CD4-positive, alpha-beta T cell treated with Interleukin-15 for 4 hours (primary cell): ENCODE measurements at places on chromosomes 2 and 18.

- no peak for DNase-seq
Measured at GRCh38 chr2:120890566-120891360, 155.1 kb downstream of the GLI2 start.

- DNase-seq = no peak
Measured at GRCh38 chr2:20542746-20543468, 96.0 kb downstream of the RHOB start.

- no peak for DNase-seq
Measured at GRCh38 chr2:201433394-201433995, 17.8 kb downstream of the TRAK2 start.

GRCh38 chr2:85710687-85711577 is 16.8 kb downstream of the GNLY start:
- DNase-seq = no peak

GRCh38 chr2:188573453-188573852 is 281.8 kb downstream of the GULP1 start:
- DNase-seq = no peak

GRCh38 chr2:177169810-177170514 is 42.6 kb upstream of the HNRNPA3 start:
- DNase-seq = no peak

DNA sequence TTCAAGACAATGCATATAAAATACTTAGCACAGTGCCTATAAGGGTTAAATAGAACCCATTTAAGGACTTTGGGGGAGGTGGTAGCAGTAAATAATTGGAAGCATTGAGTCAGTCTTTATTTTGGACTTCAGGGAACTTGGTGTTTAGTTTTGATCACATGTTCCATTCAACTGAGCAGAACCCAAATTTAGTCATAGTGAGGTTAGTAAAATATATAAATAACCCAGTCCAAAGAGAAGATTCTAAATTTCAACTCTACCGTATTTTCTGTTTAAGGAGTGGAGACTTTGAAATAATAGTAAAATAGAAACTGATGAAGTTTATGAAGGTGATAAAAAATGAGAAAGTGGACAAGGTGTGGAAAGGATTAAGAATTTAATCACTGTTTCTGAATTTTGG is 19.7 kb downstream of the TWSG1 start:
- no peak for DNase-seq

GRCh38 chr18:68219274-68219673 is 495.6 kb downstream of the TMX3 start:
- DNase-seq = no peak

- no peak for DNase-seq
Measured at GRCh38 chr2:43340066-43340465, 113.7 kb upstream of the ZFP36L2 start.

GRCh38 chr2:86274265-86274917 is 63.0 kb downstream of the REEP1 start:
- DNase-seq = no peak

GRCh38 chr2:222730366-222730999 is 59.0 kb downstream of the MOGAT1 start:
- DNase-seq = no peak

- DNase-seq = no peak
Measured at GRCh38 chr2:169184074-169184473, 114.7 kb downstream of the DHRS9 start.

DNA sequence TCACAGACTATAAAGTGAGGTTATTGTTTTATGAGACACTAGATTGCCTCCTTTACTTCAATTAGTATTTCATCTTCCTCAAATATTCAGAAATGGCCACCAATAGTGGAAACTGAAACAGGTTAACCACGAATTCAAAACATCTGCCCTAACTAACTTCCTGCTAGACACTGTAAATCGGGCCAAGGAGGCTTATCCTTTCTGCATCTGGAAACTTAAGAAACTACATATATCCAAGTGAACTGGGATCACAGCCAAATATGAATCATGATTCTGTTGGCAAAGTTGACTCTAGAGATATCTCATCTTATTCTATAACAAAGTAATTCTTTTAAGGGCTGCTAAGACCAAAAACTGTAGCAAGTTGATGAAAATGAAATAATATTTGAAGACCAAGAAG is 136.6 kb upstream of the ZC3H15 start:
- DNase-seq = no peak

GRCh38 chr2:71578767-71579342 is 125.5 kb downstream of the DYSF start:
- DNase-seq = no peak

- DNase-seq = no peak
Measured at GRCh38 chr2:16168506-16169264, 228.3 kb downstream of the MYCN start.

DNA sequence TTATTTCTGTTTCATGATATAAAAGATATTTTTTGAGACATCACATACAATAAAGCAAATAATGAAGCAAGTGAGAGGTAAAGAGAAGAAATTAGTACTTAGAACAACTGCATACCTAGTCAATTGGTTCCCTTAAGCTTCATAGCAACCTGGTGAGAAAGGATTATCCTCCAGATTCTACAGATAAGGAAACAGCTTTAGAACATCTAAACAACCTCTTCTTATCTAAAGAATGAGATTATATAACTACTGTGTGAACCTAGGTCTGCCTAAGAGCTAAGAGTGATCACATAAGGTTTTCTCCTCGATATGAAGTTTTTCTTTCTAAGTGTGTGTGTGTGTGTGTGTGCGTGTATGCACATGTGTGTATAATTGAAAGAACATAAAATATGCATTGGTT is 265.1 kb downstream of the NOL4 start:
- no peak for DNase-seq

- DNase-seq = no peak
Measured at GRCh38 chr2:161104054-161104553, 56.1 kb upstream of the TANK start.

- no peak for DNase-seq
Measured at GRCh38 chr2:27407798-27408491, 1.4 kb downstream of the PPM1G start.

DNA sequence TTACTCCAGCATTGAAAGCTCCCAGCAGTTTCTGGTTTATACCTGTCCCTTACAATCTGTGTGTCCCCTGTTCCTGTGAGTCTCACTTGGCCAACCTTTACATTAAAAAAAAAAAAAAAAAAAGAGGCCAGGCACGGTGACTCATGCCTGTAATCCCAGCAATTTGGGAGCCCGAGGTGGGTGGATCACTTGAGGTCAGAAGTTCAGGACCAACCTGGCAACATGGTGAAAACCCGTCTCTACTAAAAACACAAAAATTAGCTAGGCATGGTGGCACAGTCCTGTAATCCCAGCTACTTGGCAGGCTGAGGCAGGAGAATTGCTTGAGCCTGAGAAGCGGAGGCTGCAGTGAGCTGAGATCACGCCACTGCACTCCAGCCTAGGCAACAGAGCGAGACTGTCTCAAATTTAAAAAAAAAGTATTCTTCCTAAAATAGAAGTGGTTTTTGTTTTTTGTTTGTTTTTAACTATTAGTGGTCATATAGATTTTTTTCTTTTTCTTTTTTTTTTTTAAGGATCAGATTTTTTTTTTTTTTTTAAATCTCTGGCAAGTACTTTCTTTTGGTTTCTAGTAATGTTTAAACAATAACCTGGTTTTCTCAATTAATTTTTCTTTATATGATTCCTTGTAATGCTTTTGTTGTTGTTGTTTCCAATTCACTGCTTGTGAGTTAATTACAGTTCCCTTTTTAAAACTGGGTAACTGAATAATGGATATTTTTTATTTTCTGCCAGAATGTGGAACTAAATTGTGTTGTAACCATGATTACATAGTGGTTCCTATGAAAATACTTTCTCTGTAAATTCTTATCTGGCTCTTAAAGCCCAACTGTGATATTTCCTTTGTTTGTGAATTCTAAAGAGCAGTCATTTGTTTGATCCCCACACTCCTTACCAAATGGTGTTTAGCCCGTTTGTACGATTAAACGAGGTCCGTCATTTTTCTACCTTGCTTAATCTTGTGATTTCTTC is 116.8 kb downstream of the CTAGE1 start:
- DNase-seq = no peak

- DNase-seq = no peak
Measured at GRCh38 chr2:171178993-171179392, 18.3 kb upstream of the TLK1 start.

DNA sequence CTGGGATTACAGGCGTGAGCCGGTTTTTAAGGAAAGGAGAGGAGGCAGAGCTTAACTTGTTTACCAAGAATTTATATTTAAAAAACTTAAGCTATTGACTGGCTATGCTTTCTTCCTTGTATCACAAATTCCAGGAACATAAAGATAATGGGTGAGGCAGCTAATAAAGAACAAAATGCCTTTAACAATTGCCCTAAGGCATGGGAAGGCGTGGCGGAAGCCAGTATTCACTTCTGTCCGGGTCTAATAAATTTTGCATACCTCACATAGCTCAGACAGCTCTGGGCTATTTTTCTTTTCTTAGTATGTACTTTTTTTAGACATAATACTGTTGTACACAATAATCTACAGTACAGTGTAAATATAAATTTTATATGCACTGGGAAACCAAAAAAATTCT is 1.0 kb upstream of the LDAH start:
- DNase-seq = no peak

DNA sequence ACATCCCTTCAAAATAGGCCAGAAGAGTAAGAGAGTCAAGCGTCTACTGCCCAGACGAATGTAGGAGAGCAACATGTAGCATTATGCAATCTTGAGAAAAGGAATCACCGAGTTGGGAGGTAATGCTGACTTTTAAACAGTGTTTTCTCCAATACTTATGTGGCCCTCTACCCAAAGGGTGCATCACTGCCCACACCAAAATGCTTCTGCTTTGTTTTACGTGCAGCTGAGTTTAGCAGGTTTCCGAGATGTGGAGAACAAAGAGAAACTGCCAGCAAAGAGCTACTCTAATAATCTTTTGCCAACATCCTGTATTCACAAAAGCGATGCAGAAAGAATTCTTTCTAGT is 63.4 kb upstream of the ZEB2 start:
- DNase-seq = no peak

DNA sequence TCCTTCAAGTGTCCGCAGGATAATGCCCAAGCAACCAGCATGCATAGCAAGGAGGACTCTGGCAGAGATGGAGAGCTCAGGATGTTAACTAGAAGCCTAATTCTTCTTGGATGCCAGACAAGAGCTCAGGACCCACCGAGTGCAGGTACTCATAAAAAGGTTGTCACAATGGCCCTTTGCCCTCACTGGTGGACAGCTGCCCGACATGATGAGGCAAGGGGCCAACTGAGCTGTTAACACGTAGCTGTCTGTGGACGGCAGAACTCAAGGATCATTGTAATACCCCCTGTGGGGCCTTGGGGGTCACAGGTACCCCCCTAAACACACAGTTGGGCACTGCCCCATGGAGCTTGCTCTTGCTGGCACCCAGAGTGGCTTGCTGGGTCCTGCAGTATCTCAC is 393.7 kb downstream of the PIK3C3 start:
- no peak for DNase-seq

- DNase-seq = no peak
Measured at GRCh38 chr2:129945557-129945956, 33.9 kb upstream of the RAB6C start.

- no peak for DNase-seq
Measured at GRCh38 chr2:224242561-224242960, 159.3 kb downstream of the FAM124B start.

DNA sequence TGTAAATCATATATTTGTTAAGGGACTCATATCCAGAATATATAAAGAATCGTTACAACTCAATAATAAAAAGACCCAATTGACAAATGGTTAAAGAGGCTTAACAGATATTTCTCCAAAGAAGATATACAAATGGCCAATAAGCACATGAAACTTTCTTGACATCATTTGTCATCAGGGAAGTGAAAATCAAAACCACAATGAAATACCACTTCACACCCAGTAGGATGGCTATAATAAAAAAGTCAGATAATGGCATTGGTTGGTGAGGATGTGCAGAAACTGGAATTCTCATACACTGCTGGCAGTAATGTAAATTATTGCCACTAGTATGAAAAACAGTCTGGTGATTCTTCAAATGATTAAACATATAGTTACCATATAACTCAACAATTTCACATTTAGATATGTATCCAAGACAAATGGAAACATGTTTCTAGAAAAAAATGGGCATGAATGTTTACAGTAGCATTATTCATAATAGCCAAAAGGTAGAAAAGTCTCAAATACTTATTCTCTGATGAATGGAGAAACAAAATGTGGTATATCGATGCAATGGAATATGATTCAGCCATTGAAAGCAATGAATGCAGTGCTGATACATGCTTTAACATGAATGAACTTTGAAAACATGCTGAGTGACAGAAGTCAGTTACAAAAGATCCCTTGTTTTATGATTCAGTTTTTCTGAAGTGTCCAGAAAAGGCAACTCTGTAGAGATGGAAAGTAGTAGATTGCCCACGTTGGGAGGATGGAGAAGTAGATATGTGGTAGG is 304.6 kb upstream of the ZEB2 start:
- no peak for DNase-seq

DNA sequence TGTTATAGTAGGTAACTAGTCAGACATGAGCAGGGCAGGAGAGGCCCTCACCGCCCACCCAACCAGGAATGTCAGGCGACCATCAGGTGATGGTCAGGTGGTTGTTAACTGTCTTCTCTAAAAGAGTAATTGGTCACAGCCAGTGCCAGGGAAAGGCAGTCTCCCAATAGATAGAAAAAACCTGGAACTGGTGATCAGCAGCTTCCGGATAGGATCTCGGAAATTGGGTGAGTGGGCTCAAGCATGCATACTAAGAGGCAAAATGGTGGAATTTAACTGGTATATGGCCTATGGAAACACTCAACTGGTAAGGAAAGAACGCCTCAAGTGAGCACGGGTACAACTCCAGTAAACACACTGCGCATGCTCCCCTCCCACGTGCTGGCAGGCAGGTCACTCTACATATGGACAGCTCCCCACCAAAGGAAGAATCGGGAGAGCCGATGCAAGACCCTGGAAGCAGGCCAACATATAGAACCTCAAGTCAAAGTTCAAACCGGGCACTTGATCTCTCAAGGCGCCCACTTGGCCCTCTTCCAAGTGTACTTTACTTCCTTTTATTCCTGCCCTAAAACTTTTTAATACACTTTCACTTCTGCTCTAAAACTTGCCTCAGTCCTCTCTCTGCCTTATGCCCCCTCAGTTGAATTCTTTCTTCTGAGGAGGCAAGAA is 43.5 kb upstream of the TMEM131 start:
- DNase-seq = no peak

- no peak for DNase-seq
Measured at GRCh38 chr18:26780520-26781325, 84.8 kb downstream of the AQP4 start.

GRCh38 chr2:117815946-117816345 is 1.5 kb downstream of the DDX18 start:
- DNase-seq = no peak

DNA sequence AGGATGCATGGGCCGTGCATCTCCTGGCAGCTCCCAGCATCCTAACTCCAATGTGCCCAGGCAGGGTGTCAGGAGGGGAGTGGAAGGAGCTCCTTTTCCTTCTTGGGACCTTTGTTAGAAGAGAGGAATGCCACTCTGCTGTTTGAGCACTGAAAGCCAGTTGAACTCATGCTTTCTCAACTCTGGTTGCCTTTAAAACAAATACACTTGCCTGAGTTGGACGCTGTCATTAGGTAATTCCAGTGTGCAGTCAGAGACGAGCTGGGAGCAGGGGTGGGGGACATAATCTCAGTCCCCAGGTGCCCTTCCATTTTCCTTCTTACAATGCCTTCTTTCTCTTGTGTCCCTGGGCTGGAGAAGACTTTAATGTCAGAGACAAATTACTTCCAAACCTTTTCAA is 44.4 kb upstream of the IL1R2 start:
- no peak for DNase-seq

GRCh38 chr2:34388446-34388845 is 789.3 kb upstream of the FAM98A start:
- no peak for DNase-seq
